ENCODE measurements at places on chromosomes 5 and 9.
A peak's percentile ranks its signal among the peaks of the same experiment; 100 is the strongest.

DNA sequence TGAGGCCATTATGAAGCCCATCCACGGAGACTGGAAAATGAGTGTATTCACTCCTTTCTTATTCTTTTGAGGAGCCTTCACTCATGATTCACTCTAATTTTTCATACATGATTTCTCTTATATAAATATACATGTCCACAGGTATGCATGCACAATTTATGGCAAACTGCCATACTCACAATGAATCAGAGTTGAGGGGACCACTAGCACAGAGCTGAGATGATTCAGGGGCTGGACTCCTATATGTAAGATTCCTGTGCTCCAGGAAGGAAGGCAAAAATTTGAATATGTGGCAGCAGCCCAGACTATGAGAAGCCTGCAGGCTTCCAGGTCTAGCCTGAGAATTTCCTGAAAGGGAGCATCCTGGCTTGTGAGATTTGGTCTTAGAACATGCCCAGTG is 484.6 kb downstream of the PRELID2 start:
- no peak for DNase-seq

GRCh38 chr5:88860501-88860900 is 22.5 kb downstream of the MEF2C start:
- no peak for DNase-seq

GRCh38 chr9:70120834-70121510 is 77.3 kb downstream of the MAMDC2 start:
- no peak for DNase-seq

GRCh38 chr9:33244137-33244784 is 4.3 kb downstream of the SPINK4 start:
- no peak for DNase-seq

DNA sequence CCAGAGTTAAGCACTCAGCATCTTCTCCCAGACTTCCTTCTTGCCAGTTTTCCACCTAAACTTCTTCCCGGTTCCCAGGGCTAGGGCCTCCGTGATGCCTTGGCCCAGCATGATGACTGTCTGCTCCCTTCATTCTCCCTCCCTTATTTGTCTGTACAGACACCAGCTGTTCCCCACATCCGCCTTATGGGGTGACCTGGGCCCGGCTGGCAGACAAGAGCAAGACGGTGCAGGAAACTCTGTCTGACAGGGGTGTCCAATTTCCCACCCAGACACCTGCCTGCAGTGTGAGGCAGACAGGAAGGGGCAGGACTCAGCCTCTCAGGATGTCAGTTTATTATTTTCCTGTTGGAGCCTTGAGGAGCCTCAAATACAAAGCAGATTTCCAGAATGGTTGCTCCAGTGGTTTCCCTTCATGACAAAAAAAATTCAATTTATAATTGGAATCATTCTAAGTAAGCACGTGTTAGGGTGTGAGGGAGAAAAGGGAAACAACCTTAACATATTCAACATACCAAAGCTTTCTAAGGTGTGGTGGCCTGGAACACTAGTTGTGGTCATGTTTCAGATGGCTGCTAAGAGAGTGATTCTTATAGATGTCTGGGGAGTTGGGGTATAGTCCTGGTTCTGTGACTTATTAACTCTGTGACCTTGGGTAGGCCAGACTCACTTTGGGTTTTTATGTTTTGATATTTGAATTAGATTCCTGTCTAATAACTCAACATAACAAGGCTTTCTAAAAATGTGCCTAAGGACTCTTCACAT is 234.5 kb downstream of the PAPPA start:
- no peak for DNase-seq

GRCh38 chr9:136956604-136957003 is 4.5 kb downstream of the LCN12 start:
- DNase-seq = no peak

DNA sequence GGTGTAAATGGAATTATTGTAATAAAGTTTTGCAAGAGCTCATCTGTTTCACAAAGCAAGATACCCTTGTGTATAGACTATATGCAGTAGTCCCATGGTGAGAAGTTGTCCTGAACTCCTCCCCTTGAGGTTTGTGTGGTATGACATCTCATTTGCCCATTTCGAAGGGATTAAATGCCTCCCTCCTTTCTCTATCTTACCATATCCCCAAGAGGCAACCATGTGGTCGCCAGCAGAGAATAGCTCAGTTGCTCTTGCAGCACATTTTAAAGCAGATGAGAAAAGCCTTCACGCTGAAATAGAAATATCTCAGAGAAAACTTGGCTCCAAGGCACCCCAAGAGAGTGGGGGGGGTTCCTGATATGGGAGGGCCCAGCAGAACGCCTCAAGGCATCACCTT is 4.6 kb downstream of the SEMA6A start:
- no peak for DNase-seq

GRCh38 chr9:100428871-100429654 is 2.1 kb downstream of the MSANTD3 start:
- peak; percentile 99 for DNase-seq

GRCh38 chr5:2075365-2075764 is 192.6 kb upstream of the IRX4 start:
- DNase-seq = no peak

DNA sequence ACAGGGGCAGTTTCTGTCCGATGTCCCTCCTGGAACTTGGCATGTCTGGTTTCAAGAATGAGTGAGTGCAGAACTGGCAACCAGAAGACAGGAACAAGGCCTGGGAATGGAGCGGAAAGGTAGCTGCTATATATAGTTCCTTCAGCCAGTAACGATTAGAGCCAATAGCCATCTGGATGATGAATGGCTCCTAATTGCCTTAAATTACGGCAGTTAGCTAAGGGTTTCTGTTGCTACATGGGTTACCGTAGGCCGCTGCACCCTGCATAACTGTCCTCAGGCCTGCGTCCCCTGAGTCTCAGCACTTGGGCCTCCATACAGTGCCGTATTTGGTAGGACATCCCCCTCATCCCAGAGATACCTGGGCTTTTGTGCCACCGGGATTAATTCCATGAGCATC is 29.4 kb downstream of the WWC1 start:
- DNase-seq = no peak

- DNase-seq = no peak
Observed at GRCh38 chr5:149271716-149272563, at the start of gene AFAP1L1. TSS of gene AFAP1L1 (plus strand) at chr5:149271859. CDS start at chr5:149271969, 110 bp downstream.

DNA sequence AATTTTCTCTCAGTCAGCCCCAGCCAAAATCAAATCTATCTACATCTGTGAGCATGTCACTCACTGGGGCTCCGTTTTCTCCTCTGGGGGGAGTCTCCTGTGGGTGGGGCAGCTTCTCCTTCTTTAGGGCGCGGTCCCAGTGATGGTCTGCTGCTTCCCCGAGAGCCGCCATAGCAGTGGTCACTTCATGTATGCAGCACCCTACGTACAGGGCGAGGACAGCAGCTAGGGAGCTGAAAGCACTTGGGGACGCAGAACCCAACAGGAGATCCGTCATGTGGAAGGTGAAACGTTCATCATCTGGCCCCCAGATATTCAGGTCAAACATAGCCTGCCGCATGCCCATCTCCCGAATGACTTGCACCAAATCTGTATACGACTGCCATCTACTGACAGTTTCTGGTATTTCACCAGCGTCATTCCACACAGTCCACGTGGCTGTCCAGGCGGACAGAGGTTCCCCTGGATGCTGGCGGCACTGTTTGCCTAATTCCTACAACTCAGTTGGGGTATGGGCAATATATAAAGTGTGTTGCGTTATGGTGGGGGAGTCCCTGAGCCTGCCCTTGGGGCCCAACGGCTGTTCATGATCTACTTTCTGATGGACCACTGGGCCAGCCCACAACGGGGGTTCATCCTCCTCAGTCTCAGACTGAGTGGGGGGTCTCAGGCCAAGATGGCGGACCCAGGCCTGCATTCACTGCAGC is 795.0 kb downstream of the EFNA5 start:
- DNase-seq = no peak

DNA sequence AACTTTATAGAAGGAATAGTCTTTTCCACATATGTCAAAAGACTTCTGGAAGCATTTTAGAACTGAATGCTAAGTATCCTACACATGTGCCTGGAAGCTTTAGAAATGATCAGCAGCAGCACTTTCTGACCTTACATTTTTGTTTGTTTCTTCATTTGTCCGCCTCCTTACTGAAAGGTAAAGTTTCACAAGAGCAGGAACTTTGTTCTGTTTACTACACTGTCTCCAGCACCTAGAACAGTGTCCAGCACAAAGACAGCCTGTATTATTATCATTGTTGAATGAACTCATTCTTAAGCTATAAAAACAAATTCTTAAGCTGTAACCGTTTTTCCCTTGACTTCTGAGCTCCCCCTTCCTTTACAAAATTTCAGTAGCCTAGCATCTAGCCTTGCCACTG is 14.8 kb downstream of the PIP5K1B start:
- no peak for DNase-seq

DNA sequence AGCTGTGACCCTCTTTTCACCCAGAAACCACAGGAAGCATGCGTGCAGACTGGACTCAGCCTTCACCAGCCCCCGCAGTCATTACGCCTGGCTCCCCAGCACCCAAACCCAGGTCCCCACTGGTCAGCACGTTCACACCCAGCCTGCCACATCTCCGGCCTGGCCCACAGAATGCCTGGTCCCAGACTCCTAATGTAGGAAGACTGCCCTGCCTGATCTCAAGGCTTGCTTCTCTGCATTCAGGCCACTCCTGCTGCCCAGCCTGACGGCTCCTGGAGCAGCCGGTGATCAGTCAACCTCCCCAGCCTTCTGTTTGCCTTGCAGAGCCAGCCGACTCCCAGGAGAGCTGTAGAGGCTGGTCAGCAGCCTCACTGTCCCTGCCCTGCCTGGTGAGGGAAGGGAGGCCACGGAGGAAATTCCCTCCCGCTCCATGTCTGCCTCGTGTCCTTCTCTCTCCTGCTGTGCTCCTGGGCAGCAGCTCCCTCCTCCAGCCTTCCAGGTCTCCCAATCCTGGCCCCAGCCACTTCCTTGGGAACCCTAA is 25.4 kb downstream of the ADAMTS2 start:
- DNase-seq = no peak

DNA sequence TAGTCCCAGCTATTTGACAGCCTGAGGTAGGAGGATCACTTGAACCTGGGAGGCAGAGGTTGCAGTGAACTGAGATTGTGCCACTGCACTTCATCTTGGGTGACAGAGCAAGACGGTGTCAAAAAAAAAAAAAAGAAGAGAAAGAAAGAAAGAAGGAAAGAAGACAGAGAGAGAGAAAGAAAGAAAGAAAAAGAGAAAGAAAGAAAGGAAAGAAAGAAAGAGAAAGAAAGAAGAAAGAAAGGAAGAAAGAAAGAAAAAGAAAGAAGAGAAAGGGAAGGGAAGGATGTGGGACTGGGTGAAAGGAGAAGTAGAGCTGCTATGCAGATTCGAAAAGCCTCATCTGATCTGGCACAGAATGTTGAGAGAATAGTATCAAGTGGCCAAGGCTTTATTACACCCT is 23.7 kb upstream of the SCAMP1 start:
- DNase-seq = no peak

DNA sequence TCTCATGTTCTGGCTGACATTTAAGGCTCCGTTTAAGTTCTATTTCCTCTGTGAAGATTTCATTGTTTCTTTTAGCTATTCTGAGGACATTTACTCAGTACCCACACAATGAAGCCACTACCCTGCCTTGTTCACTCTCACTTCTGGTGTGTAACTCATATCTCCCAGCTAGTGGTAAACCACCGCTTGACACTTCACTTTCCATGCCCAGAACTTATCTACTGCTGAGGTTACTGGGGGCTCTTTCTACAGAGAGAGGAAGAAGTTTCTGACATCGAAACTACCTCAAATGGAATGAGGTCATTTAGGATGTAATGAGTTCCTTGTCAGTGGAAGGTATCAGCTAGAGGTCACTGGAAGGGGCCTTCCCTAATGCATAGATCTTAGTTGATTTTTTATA is 501.5 kb downstream of the DMAC1 start:
- DNase-seq = no peak

GRCh38 chr9:21559402-21560280 is 77.5 kb upstream of the IFNE start:
- DNase-seq = no peak

- no peak for DNase-seq
Observed at GRCh38 chr5:11146171-11146570, 385.1 kb upstream of the DAP start.

DNA sequence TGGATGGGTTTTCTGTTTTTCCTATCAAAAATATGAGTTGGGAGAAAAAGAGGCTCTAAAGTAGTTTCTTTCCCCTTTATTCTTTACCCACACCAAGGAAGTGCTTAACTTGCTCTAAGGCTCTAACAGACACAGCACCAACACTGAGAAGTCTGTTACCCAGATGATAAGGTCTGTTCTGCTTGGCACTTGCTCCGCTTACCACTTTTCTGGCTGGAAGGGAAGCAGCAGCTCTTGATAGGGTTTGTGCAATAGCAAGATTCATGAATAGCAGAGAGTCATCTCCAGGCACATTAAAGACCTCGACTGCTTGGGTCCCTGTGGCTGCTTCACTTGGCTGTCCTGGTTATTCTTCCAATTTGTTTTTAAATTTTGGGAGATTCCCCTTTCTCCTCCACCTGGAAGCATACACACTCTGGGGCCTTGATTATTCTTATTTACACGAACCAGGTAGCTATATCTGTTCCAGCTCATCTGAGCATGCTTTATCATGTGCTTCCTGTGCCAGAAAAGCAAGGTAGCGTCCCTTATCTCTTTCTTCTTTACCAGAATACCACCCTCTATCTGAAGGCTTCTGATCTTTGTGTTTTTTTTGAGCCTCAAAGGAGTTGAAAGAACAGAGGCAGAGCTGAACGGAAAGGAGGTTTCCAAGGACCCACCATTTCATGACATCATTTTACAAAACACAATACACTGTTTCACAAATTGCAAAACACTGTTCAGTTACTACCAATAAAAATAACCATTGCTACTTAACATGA is 24.8 kb downstream of the PPP3R2 start:
- no peak for DNase-seq

DNA sequence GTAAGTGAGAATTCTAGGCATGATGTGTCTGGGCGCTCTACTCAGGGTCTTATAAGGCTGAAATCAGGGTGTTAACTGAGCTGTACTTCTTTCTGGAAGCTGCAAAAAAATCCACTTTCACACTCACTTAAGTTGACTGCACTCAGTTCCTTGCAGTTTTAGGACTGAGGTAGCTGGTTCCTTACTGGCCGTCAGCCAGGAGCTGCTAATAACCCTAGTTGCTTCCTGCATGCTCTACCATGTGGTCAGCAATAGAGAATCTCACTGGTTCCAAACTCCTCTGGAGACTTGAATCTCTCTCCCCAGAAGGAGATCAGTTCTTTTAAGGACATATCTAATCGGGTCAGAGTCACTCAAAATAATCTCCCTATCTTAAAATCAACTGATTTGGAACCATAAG is 911.2 kb downstream of the EFNA5 start:
- no peak for DNase-seq

DNA sequence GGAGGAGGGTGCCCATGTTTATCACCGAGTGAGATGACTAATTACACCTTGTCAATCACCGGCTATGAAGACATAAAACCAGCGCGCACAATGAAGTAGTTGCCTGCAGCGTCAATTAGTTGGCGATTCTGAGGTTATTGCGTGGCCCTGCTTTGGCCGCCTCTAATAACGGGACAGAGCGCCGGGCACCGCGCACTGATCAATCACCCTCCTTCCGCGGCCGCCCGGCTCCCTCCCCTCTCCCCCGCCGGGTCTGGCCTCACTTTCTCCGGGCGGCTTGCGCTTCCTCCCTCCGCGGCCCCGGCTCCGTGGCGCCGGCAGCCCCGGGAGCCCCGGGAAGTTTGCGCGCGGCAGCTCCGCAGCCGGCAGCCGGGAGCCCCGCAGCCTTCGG is 3.3 kb upstream of the LHX2 start:
- no peak for DNase-seq
